Right hindlimb (tissue), 1 donor: ENCODE measurements at places on chromosomes 4 and X.
A peak's percentile ranks its signal among the peaks of the same experiment; 100 is the strongest.

- DNase-seq = no peak
These were observed 45.2 kb downstream of the PDGFRA start for GRCh38 chr4:54274264-54274663.

GRCh38 chr4:211033-211511 is 86.8 kb downstream of the ZNF718 start:
- DNase-seq = no peak

GRCh38 chrX:137062915-137063617 is 29.3 kb upstream of the GPR101 start:
- no peak for DNase-seq

DNA sequence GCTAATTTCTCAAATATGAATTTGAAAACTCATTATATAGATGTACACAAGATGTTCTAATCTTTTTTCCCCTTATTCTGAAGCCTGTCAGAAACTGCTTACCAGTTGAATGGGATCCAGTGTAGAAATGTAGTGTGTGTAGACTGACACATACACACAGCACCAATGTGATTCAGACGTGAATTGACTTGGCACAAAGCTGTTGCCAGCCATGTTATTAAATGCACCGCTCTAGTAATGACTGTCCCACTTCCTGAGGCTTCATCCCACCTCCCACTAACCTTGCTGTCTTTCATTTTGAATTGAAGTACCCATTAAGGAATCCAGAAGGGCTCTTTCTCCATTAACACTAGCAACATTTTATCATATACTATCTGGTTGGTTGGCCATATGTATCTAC is 146.6 kb downstream of the PPA2 start:
- no peak for DNase-seq

DNA sequence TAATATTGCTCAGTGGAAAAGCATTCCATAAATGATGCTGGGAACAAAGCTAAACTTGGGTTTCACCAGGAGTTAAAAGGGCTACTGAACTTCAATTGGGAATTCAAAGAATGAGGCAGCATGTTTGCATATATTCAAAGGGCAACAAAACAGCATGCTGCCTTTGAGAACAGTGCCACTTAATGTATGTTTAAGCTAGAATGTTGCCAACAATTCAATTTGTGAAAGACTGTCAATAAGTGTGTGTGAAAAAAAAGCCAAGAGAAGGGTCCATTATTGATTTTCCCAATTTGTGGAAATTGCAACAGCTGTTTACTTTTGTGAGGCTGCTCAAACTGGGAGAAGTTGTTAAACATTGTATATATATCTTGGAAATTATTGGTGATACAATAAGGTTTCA is 701.9 kb upstream of the ACTRT1 start:
- no peak for DNase-seq

DNA sequence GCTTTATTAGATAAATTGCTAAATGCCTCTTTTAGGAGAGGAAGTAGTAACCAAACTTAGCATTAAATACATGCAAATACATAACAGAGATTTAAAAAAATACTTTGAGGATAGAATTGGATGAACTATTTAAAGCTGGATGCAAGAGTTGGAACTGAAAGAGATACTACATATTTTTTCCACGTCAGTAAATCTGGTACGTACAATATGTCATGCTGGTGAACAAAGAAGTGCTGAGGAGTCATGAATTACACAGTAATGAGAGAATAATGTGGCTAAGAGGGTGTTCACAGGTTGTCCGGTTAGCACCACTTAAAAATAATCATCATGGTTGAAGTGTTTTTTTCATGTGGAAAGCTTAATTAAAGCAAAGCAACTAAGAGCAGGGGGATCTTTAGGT is 184.1 kb upstream of the FRMPD4 start:
- no peak for DNase-seq

- no peak for DNase-seq
These were observed 153.8 kb upstream of the RAPGEF2 start for GRCh38 chr4:158949099-158949498.

GRCh38 chr4:3871181-3871852 is 105.1 kb downstream of the ADRA2C start:
- DNase-seq = peak; percentile 23

- no peak for DNase-seq
These were observed 28.2 kb downstream of the TAPT1 start for GRCh38 chr4:16197876-16198665.

- DNase-seq = no peak
These were observed 202.0 kb downstream of the DHX15 start for GRCh38 chr4:24382381-24382780.

DNA sequence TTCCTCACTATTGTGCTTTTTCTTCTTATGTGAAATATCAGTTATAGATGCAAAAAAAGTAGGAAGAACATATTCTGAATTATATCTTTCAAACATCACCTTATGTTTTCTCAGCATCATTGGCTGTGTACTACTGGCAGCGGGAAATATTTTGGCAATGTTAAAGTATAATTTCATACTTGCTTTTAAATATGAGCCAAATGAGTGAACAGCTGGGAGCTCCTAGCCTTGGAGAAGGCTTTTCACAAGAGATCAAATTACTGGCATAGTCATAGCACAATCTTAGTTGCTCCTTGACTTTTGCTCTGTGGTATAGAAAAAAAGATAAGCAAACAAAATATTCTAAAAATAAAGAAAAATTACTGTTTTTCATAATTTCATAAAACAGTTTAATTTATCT is 1575.8 kb upstream of the PABPC4L start:
- no peak for DNase-seq

- no peak for DNase-seq
These were observed 355.7 kb downstream of the MID1IP1 start for GRCh38 chrX:39157006-39157405.

DNA sequence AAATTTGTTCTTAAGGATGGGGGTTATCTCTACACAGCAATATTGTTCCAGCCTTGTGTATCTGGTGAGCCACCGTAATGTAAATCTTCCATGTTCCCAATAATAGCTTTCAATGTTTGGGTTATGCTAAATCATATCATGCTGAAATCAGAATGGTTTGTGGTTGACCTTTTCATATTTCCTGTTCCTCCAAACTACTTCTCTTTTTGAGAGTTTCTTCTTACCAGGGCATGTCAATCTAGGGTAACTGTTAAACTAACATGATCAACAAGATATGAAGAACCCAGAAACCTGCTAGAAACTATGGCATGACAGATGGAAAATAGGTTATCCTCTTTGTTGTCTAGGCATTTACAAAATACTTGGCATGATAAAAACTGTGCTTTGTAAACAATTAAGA is 22.0 kb downstream of the TNMD start:
- no peak for DNase-seq
